ENCODE measurements at places on chromosomes 3 and 15. TPM values are rescaled to one million over a fixed set of nuclear protein-coding genes. Genes with fewer than 3 reads are reported as not detected.

DNA sequence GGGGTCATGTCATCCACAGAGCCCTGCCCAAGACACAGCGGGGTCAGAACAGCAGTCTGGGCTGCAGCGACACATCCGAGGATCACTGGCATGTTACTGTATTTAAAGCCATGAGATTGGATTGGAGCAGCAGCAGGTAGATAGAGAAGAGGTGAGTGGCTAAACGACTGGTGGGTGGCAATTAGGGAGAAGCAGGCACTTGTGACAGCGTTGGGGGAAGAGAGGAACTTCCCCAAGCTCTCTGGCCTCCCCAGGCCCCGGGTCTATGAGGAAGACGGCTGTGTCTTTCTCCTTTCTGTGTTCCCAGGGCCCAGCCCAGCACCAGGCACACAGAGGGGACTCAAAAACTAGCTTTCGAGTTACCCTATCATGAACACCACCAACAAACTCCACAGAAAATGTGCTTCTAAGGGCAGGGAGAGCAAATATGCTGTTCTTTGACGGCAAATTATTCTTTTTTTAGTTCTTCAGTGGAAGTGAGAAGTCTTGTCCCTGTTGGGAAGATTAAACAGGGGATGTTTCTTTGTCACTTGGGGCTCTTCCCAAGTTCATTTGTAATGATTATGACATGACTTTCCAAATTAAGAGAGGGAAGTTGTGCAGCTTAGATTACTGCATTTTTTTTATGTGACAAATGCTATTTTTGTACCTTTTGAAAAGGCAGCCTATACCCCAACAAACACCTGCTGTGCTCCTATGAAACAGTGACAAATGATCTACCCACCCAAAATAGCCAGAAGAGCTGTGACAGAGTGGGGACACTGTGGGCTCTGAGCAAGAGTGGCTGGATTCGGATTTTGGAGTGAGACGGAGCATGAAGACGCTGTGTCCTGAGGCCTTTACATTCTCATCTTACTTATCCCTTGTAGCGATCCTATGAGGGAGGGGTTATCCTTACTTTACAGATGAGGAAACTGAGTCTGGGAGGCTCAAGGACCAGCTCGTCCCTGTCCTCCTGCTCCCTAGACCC lies 7.2 kb upstream of the SYNM start:
- H3K4me1 ChIP-seq, result no peaks in the 10 kb centered on the region
- H3K4me3 ChIP-seq, result no peak overlapping the region
- no peaks in the 10 kb centered on the region for H3K36me3 ChIP-seq
- no peak overlapping the region for H3K27ac ChIP-seq

Gene MITF
- total RNA-seq, result 4.3 TPM

DNA sequence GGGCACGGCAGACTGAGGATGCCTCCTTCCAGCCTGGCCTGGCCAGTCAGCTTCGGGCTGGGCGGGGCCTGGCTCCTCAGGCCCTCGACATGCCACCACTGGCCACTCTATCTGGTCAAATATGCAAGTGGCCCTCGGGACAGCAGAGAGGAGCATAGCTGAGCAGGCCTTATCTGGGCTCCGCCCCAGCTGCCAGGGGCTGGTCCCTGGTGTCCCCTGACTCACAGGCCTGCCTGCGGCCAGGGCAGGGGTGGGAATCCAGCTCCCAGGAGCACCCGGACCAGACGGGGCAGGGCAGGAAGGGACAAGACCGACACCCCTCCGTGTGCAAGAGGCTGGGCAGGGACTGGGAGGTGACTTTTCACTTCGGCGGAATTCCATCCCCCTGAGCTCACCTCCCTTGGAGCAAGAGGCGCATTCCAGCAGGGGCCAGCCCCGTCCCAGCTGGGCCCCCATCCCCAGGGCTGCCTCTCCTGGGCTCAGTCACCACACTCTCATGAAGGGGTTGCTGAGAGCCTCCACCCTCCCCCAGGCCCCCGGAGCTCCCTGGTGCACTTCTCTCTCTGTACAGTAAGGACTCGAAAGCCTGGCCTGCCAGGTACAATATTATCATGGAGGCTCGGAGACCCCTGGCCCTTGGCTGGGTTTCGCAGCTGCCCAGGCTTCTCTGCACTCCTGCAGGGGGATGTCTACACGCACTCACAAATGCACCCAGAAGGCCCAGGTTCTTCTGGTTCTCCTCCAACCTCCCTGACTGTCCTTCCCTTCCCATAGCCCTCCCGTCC lies 29.5 kb downstream of the WNT7A start:
- no peaks in the 10 kb centered on the region for H3K36me3 ChIP-seq
- H3K27me3 ChIP-seq, result no peaks in the 10 kb centered on the region
- no peak overlapping the region for H3K4me3 ChIP-seq
- peak overlapping the region; percentile 63 for H3K27ac ChIP-seq
- DNase-seq, result peak; percentile 93

Gene ETV5
- 18.6 TPM for total RNA-seq

DNA sequence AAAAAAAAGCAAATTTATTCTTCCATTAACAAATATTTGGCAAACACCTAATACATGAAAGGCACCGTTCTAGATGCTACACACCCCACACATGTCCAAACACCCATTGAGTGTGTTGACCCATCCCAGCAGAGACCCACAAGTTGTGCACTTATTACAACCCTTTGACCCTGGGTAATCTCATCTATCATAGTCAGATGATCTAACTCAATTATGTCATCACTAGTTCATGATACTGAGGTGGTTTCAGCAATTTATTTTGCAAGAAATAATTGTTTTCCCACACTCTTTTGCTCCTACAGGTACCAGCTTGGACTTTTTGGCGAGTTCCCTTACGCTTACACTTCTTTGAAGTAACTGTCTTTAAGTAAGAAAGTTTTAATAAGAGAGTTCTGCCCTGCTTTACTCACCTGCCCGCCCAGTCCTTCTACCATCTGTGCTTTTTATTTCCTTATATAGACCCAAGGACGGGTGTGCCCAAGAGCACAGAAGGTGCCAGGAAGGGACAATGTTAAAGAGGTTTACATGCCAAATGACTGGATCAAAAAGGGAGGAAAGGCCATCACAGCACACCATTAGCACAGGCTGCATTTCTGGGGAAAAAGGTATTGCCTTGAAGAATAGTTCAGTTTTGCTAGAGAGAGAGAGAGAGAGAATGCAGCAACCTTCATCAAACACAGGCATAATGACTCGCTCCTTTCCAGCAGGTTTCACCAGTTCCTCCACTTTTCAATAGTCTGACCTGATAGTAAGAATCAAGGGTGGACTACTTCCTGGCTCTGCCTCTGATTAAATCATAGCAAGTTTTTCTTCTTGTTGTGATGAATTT lies 54.5 kb upstream of the ATP11B start:
- peak overlapping the region; percentile 40 for H3K27ac ChIP-seq
- peak; percentile 73 for DNase-seq
- peaks cover 25% of the 10 kb centered on the region for H3K4me1 ChIP-seq
- no peaks in the 10 kb centered on the region for H3K27me3 ChIP-seq
- H3K36me3 ChIP-seq, result no peaks in the 10 kb centered on the region

- no peaks in the 10 kb centered on the region for H3K4me1 ChIP-seq
- H3K4me3 ChIP-seq, result no peak overlapping the region
- no peak for DNase-seq
- H3K27me3 ChIP-seq, result no peaks in the 10 kb centered on the region
Measured at GRCh38 chr15:99511866-99512661, 53.7 kb upstream of the MEF2A start.

GRCh38 chr15:52439470-52439869 lies 89.2 kb downstream of the MYO5A start:
- H3K4me1 ChIP-seq, result no peaks in the 10 kb centered on the region
- no peaks in the 10 kb centered on the region for H3K27me3 ChIP-seq
- no peaks in the 10 kb centered on the region for H3K36me3 ChIP-seq
- no peak overlapping the region for H3K27ac ChIP-seq
- H3K4me3 ChIP-seq, result no peak overlapping the region

Gene PLSCR2
- total RNA-seq, result not detected

DNA sequence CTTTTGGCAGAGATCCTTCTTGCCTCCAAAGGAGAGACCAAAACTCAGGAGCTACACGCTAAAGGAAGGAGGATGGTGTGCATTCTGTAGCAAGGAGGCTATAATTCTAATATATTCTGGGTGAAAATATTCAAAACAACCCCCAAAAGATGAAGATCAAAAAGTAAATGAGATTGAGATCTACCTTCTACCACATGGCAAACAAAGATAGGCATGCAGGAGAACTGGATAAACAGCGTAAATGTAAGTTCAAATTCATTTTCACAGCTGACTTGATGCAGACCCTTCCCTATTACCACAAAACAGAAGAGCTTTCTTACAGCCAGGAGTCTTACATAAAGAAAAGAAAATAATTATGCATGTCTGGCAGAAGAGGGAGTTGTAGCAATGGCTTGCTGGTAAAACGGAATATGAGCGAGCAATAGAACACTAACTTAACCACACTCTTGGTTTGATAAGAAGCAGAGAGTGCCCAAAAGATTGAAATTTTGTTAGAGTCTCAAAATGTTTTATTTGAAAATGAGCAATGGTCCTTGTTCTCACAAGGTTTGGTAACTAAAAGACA lies 272.7 kb downstream of the MECOM start:
- no peak for DNase-seq
- peak overlapping the region; percentile 58 for H3K27ac ChIP-seq
- no peak overlapping the region for H3K4me3 ChIP-seq
- no peaks in the 10 kb centered on the region for H3K27me3 ChIP-seq
- no peaks in the 10 kb centered on the region for H3K36me3 ChIP-seq

DNA sequence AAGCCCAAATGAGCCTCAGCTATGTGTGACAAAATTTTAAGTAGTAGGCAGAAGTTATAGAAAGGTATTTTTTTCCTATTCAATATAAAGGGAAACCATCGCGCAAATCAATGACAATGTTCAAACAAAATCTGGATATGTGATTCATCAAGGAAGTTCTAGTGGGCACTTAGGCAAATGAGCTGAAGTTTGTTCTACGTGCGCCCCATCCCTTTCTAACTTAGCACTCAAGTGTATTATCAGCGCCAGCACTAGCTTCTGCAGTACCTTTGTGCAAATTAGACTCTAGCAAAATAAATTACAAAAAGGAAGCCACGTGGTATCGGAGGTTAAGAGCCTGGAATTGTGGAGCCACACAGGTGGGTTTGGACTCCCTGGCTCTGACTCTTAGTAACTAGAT lies 91.1 kb downstream of the TBL1XR1 start:
- peaks cover 35% of the 10 kb centered on the region for H3K4me1 ChIP-seq
- no peaks in the 10 kb centered on the region for H3K27me3 ChIP-seq
- DNase-seq, result no peak
- H3K36me3 ChIP-seq, result no peaks in the 10 kb centered on the region
- no peak overlapping the region for H3K4me3 ChIP-seq

Gene PRSS50
- total RNA-seq, result not detected

DNA sequence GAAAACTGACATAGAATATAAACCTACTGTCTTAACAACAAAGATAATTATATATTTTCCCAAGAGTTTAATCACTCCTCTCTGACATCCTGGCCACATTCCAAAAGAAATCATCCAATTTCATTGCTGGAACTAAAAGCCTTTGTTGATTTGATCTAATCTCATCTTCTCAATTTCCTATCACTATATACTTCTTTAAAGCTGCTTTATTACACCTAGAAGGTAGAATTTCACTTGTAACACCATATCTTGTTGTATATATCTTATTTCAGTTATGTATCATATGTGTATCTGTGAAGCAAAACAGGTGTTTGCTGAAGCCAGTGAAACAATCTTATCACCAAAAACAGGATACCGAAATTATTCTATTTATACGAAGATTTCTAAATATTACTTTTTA lies 740.2 kb downstream of the ROBO1 start:
- no peaks in the 10 kb centered on the region for H3K36me3 ChIP-seq
- DNase-seq, result no peak
- no peak overlapping the region for H3K4me3 ChIP-seq
- no peaks in the 10 kb centered on the region for H3K4me1 ChIP-seq
- no peak overlapping the region for H3K27ac ChIP-seq

GRCh38 chr15:35937380-35937779 lies 391.4 kb upstream of the DPH6 start:
- no peaks in the 10 kb centered on the region for H3K4me1 ChIP-seq
- H3K4me3 ChIP-seq, result no peak overlapping the region
- no peaks in the 10 kb centered on the region for H3K36me3 ChIP-seq
- H3K27me3 ChIP-seq, result no peaks in the 10 kb centered on the region
- no peak overlapping the region for H3K27ac ChIP-seq

DNA sequence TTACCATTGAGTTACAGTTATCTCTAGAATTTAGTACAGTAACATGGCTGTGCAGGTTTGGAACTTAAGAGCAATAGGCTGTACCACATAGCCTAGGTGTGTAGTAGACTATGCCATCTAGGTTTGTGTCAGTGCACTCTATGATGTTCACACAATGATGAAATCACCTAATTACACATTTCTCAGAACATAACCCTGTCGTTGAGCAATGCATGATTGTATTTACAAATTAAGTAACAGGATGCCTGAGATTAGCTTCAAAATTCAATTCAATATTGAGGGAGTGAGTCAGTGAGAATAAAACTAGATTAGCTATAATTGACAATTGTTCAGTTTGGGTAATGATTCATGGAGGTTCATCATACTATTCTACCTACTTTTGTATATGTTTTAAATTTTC lies 633.8 kb downstream of the IGSF11 start:
- H3K4me3 ChIP-seq, result no peak overlapping the region
- DNase-seq, result no peak
- no peak overlapping the region for H3K27ac ChIP-seq
- H3K4me1 ChIP-seq, result no peaks in the 10 kb centered on the region

- H3K4me1 ChIP-seq, result 0 out of 2 replicates have a peak, but pooled peaks cover 7% of the 10 kb centered on the region
- H3K36me3 ChIP-seq, result no peaks in the 10 kb centered on the region
- no peak for DNase-seq
- no peak overlapping the region for H3K4me3 ChIP-seq
- no peak overlapping the region for H3K27ac ChIP-seq
Measured at GRCh38 chr15:48176112-48176511, 2.0 kb downstream of the MYEF2 start.

- peak overlapping the region; percentile 9 for H3K27ac ChIP-seq
- H3K4me3 ChIP-seq, result no peak overlapping the region
- no peaks in the 10 kb centered on the region for H3K27me3 ChIP-seq
- peak; percentile 83 for DNase-seq
- no peaks in the 10 kb centered on the region for H3K36me3 ChIP-seq
Measured at GRCh38 chr15:42138968-42139386, 17.5 kb downstream of the PLA2G4F start.

Gene ARID3B
- 37.0 TPM for total RNA-seq

DNA sequence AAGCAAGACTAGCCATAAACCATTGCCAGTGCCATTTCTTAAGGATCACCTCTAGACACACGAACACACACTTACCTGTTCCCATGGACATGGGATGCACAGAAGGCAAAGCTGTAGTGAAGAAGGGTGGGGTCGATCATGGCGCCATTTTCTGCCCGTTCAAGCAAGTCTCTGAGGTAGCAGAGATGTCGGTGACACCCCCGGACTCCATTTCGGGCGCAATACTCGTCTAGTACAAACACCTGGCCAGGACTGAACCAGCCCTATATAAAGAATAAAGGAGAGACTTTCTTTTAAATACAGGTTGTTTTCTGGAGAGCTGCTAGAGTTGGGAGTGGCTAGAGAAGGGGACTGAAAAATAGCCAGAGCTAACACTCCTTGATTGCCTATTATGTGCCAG lies 159.4 kb upstream of the FEZF2 start:
- DNase-seq, result no peak
- no peaks in the 10 kb centered on the region for H3K27me3 ChIP-seq
- no peaks in the 10 kb centered on the region for H3K36me3 ChIP-seq
- no peak overlapping the region for H3K27ac ChIP-seq
- H3K4me3 ChIP-seq, result no peak overlapping the region

Gene CCRL2
- 1.0 TPM for total RNA-seq

- no peaks in the 10 kb centered on the region for H3K27me3 ChIP-seq
- H3K36me3 ChIP-seq, result no peaks in the 10 kb centered on the region
- no peak for DNase-seq
- no peak overlapping the region for H3K27ac ChIP-seq
- H3K4me1 ChIP-seq, result no peaks in the 10 kb centered on the region
Measured at GRCh38 chr3:155169197-155169596, 89.1 kb downstream of the MME start.

Gene RETNLB
- not detected for total RNA-seq
